ENCODE measurements at places on chromosomes 1 and 21.

GRCh38 chr1:116667078-116667574, 407 bp downstream of the IGSF3 start:
- peak; percentile 25 for DNase-seq

- no peak for DNase-seq
These were observed 593.5 kb downstream of the KIF26B start for GRCh38 chr1:245748240-245748639.

- no peak for DNase-seq
These were observed 120.0 kb downstream of the PGBD5 start for GRCh38 chr1:230306169-230306568.

DNA sequence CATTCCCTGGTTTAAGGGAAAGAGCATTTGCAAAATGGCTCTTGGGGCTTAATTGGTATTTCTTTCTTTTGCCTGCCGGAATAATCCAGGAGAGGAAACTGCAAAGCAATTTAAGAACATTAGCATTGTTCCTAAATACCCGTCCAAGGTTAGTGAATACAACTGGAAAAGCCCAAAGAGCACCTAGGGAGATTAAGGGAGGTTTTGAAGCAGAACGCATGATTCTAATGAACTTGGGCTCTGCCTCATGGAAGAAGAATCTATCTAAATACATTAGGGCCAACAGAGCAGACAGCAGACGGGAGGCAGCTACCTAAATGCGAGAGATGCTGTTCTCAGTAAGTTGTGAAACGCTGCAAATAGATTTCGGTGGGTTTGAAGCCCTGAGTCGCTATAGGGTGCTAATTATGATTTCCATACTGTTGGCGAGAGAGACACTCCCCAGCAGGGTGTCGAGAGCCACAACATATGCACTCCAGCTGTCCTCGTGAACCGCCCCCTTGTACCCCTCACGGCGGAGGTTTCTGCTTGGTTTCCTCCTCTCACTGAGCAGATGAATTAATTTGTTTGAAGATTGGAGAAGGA, 326.7 kb upstream of the CAMK1G start:
- no peak for DNase-seq

DNA sequence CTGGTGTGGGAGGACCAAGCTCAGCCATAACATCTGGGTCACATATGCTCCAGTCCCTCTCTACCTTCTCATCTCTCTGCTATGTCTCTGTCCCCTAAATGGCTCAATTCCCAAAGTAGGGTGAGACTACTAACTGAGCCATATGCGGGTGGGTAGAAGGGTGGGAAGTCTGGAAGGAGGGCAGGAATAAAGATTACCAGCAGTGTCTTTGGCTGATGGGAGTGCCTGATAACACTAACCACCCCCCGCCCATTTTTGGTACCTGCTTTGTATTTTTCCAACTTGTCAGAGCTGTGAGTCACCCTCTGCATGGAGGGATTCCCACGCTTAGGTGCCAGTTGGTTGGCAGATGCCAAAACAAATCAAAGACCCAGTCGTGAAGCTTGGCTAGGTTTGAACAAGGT, 14.9 kb upstream of the SSBP3 start:
- no peak for DNase-seq

- DNase-seq, result no peak
These were observed 416.9 kb upstream of the USP24 start for GRCh38 chr1:55632058-55632457.

- no peak for DNase-seq
These were observed 13.9 kb downstream of the CAMK2N1 start for GRCh38 chr1:20472121-20472520.

- no peak for DNase-seq
These were observed 76.3 kb upstream of the CSF3R start for GRCh38 chr1:36559061-36559460.
